ENCODE measurements at places on chromosomes 7 and 10.

DNA sequence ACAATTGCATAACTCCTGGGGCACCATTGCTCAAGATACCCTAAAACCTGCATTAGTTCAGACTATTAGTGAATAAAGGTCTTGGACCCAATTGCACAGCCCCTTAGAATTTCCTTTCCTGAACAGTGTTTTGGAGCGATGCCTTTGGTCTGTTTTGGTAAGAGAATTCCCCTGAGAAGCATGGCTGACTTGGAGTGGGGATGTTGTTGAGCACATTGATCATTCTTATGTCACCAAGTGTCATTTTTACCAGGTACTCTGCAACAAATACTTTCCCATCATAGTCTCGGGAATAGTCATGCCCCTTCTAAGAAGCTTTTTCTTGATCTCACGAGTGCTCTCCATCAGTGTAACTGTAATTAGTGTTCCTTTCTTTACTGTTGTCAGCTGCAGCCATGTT, 229.7 kb downstream of the GFRA1 start:
- DNase-seq = no peak

DNA sequence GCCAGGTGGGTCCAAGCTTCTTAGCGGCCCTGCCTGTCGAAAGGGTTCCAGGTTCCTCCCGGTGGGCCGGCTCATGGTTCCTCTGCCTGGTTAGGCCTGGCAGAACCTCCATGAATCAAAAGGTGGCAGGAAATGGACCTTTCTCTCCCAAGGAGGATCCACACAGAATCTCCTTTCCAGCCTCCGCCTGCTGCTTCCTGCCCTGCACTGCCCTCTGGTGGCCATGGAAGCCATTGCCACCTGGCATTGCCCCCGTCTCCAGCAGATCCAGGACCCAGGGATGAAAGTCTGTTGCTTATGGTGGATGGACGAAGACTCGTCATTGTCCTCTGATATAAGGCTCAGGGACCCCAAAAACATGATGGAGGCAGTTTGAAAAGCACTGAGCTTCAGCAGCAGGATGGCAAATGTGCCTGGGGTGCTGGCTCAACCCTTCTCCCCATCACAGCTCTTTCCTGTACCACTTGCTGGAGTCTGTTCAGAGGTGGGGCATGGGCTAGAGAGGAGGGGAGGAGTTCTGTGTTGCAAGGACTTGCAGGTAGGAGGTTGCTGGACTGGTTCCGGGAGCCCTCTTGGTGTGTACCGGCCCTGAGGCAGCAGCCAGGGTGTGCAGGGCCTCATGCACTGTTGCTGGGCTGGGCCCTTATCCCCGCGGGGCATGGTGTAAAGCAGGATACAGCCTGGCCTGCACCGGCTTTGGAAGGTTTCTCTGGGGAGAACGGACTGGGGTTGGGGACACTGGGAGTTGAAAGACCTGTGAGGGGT, 11.3 kb upstream of the INMT start:
- DNase-seq = peak; percentile 71

DNA sequence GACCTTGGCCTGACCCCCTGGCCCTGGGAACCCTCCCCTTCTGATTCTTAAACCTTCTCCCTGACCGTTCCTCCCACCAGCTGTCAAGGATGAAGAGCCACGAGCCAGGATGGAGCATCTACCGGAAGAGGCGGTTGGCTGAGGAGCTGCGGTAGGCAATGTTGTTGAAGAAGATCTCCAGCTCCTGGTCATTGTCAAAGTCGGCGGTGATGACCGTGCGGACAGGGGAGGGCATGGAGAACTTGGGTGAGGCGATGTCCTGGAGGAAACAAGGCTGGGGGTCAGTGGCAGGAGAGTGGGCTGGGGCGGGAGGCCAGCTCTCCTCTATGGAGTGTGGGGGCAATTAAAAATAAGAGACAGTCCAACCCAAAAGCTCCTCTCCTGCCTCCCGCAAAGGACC, 51.7 kb downstream of the GOLGA7B start:
- DNase-seq = no peak

DNA sequence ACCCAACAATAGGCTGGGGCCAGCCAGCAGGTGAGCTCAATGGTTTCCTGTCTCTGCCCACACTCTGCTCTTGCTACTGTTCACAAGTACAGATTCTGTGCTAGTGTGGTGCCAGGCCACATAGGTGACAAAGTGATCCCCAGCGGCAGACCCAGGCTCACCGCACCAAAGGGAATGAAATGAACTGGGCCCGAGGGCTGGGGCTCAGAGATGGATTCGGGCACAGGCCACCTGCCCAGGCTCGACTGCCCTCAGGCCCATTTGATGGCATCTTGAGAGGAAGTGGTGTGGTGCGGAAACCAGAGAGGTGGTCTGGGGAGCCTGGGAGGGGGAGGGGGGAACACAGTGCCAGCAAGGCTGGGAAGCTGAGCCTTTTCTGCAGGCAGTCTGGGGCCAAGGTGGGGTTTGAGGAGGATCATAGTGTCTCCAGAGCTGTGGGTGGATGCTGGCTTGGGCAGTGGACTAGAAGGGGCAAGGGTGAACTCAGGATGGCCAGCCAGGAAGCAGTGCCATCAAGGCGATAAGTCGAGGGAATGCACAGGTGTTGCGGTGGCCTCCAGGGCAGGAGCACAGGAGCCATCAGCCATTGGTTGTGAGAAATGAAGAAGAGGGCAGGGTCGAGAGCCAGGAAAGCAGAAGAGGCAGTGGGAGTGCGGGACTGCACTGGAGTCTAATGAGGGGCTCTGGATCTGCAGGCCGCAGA, 85.2 kb downstream of the ARHGAP22 start:
- no peak for DNase-seq
